Activated CD4-positive, alpha-beta T cell treated with anti-CD3 and anti-CD28 coated beads for 24 hours (primary cell): ENCODE measurements at places on chromosomes 5 and 9.

- DNase-seq, result no peak
Observed at GRCh38 chr9:36828611-36829013, 205.5 kb downstream of the PAX5 start.

- DNase-seq, result no peak
Observed at GRCh38 chr9:110900917-110901316, 137.4 kb downstream of the LPAR1 start.

DNA sequence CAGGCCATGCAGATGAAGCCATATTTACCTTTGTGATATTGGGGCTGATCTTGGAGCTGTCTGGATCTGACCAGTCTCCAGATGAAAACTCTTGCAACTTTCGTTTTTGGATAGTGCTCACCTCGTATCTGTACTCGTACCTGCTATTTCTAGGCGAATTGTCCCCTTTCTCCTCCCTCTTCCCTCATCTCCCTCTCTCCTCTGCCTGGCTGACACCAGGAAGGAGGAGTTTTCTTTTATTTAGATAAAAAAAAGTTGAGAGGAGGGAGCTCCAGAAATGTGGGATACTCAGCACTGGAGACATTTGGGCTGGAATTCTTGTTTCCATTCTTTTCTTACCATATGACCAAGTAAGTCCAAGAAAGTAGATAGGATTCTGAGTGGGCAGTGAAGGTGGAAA is 54.6 kb upstream of the ABL1 start:
- no peak for DNase-seq

DNA sequence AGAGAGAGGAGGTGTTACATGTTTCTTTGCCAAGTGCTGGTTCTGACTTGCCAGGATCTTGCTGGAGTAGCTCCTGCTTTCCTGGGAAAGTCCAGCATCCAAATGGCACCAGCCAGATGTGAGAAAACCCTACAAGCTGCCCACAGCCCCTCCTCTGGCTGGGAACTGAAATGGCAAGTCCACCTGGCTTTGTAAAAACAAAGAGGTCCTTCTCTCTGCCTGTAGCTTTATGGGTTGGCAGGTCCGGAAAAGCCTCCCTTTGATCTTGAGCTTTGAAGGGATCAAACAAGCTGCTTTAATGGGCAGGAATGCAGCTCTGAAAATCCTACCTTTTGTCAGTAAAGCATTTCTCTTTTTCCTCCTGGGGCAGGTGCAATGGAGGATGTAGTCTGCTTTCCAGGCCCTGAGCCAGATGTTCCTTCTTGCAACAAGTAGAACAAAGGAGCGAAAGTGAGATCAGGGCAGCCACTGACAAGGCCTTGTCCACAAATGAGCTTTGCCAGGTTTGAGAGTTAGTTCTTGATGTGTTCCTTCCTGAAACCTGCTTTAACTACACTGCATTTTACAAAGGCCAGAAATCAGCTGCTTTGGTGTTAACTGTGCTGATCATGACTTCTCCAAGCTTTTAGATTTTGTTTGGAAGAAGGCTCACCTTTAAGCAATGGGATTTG is 456.7 kb downstream of the ZNF608 start:
- DNase-seq, result no peak

DNA sequence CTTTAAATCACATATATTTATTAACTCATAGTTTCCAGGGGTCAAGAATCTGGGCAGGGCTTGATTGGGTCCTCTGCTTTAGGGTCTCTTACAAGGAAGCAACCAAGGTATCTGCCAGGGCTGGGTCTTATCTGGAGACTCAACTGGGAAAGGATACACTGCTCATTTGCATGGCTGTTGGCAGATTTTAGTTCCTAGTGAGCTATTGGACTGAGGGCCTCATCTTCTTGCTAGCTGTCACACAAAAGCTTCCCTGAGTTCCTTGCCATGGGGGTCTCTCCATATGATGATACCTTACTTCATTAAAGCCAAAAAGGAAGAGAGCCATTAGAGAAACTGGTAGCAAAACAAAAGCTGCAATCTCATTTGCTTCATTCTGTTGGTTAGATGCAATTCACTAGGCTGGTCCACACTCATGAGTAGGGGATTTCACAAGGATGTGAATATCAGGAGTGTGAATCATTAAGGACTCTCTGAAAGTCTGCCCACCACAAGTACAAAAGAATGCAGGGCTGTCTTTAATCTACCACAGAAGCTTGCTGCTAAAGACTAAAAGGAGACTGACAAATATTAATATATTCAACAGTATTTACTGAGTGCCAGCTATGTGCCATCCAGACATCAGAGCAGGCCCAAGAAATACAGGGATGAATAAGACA is 42.0 kb upstream of the TIMD4 start:
- no peak for DNase-seq

GRCh38 chr9:7977586-7977985 is 178.0 kb upstream of the DMAC1 start:
- no peak for DNase-seq
